Uterus (tissue), 4 donors: ENCODE measurements at places on chromosomes 1 and 21.

DNA sequence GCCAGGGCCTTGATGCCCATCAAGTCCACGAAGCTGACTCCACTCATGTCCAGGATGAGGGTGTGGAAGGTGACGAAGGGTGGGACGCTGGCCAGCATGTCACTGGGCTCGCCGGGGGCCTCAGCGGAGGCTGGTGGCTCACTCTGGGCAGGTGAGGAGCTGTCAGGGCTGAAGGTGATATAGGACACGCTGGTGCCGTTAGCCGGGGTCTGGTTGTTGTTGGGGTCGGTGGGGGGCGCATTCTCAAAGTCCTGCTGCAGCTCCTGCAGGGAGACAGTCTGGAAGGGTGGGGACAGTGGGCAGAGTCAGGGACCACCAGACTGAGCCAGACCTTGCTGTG lies 21.7 kb downstream of the SLC26A9 start:
- H3K27me3 ChIP-seq, result no peaks in the 10 kb centered on the region
- H3K27ac ChIP-seq, result no peak overlapping the region
- no peak overlapping the region for H3K4me3 ChIP-seq
- no peaks in the 10 kb centered on the region for H3K4me1 ChIP-seq
- no peak for DNase-seq

GRCh38 chr1:33943978-33944377 lies 80.1 kb downstream of the HMGB4 start:
- no peak overlapping the region for H3K27ac ChIP-seq
- H3K4me3 ChIP-seq, result no peak overlapping the region
- no peaks in the 10 kb centered on the region for H3K4me1 ChIP-seq
- H3K36me3 ChIP-seq, result no peaks in the 10 kb centered on the region

GRCh38 chr1:245710961-245711903 lies 556.4 kb downstream of the KIF26B start:
- no peaks in the 10 kb centered on the region for H3K27me3 ChIP-seq
- H3K36me3 ChIP-seq, result no peaks in the 10 kb centered on the region
- H3K4me3 ChIP-seq, result no peak overlapping the region
- H3K27ac ChIP-seq, result no peak overlapping the region
- DNase-seq, result no peak

- H3K4me3 ChIP-seq, result no peak overlapping the region
- H3K36me3 ChIP-seq, result no peaks in the 10 kb centered on the region
- no peak for DNase-seq
- no peak overlapping the region for H3K27ac ChIP-seq
These were observed 14.4 kb upstream of the KCNH1 start for GRCh38 chr1:211148366-211148765.

GRCh38 chr1:229544587-229544986 lies 13.9 kb downstream of the ABCB10 start:
- no peaks in the 10 kb centered on the region for H3K4me1 ChIP-seq
- no peak overlapping the region for H3K4me3 ChIP-seq
- no peak for DNase-seq
- H3K36me3 ChIP-seq, result no peaks in the 10 kb centered on the region
- no peaks in the 10 kb centered on the region for H3K27me3 ChIP-seq

GRCh38 chr1:19764848-19765247 lies 34.9 kb downstream of the TMCO4 start:
- H3K27ac ChIP-seq, result no peak overlapping the region
- H3K4me3 ChIP-seq, result no peak overlapping the region
- no peaks in the 10 kb centered on the region for H3K36me3 ChIP-seq
- H3K27me3 ChIP-seq, result no peaks in the 10 kb centered on the region
- no peaks in the 10 kb centered on the region for H3K4me1 ChIP-seq

DNA sequence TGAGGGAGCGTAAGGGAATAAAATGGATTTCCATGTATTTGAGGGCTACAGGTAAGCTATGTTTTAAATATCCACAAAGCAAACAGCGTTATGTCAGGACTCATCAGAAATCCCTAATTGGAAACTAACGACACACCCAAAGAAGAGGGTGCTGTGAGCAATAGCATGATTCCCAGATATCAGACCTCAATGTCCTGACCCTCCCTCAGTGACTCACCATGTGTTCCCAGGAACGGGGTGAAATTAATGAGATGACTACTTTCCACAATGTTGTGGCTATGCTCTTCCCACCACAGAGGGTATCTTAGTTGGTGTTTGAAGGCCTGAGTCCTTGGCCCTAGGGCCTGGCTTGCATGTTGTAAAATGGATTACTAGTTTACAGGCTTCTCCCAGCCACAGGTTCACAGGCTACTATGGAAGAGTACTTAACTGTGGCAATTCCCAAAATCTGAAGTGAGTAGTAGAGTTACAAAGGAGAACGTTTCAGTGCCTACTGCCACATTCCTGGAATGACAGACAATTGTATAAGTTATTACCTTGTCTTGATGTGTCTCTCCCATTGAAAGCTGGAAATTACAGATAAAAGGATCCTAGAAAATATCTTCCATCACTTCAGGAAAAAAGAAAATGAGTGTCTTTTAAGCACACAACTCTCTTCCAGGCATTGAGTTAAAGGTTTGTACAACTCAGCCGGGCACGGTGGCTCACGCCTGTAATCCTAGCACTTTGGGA lies 1.7 kb upstream of the KRTAP11-1 start:
- no peaks in the 10 kb centered on the region for H3K4me1 ChIP-seq
- no peaks in the 10 kb centered on the region for H3K27me3 ChIP-seq
- H3K27ac ChIP-seq, result no peak overlapping the region
- H3K4me3 ChIP-seq, result no peak overlapping the region
- no peak for DNase-seq

DNA sequence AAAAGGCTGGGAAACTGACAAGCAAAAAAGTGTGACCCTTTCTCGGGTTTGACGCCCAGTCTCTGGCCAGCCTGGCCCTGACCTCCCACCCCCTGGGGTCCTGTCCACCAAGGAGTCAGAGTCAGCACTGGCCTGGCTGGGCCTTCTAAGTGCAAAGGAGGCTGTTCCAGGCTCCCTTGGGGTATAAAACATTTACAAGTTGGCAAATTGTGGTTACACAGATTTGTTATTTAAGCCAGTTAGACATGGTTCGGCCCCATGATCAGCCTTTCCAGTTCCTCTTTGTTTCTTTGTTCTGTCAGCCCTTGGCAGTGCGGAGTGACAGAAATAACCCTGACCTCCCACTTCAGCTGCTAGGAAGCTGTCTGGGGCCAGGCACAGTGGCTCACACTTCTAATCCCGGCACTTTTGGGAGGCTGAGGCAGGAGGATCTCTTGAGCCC lies 161.6 kb upstream of the RAB4A start:
- no peak overlapping the region for H3K4me3 ChIP-seq
- peaks cover under 1% of the 10 kb centered on the region for H3K4me1 ChIP-seq
- no peak overlapping the region for H3K27ac ChIP-seq
- H3K36me3 ChIP-seq, result no peaks in the 10 kb centered on the region
- DNase-seq, result no peak

GRCh38 chr1:234556245-234556943 lies 53.6 kb downstream of the IRF2BP2 start:
- no peaks in the 10 kb centered on the region for H3K36me3 ChIP-seq
- H3K4me3 ChIP-seq, result no peak overlapping the region
- H3K27me3 ChIP-seq, result no peaks in the 10 kb centered on the region
- no peaks in the 10 kb centered on the region for H3K4me1 ChIP-seq

- H3K27ac ChIP-seq, result no peak overlapping the region
- H3K27me3 ChIP-seq, result no peaks in the 10 kb centered on the region
- no peak for DNase-seq
- H3K36me3 ChIP-seq, result no peaks in the 10 kb centered on the region
These were observed 408.8 kb downstream of the MATN1 start for GRCh38 chr1:30314591-30314990.

- no peak overlapping the region for H3K4me3 ChIP-seq
- no peak for DNase-seq
- H3K4me1 ChIP-seq, result no peaks in the 10 kb centered on the region
- H3K27ac ChIP-seq, result no peak overlapping the region
- H3K27me3 ChIP-seq, result no peaks in the 10 kb centered on the region
- no peaks in the 10 kb centered on the region for H3K36me3 ChIP-seq
These were observed 43.5 kb upstream of the TTC39A start for GRCh38 chr1:51373898-51374297.

GRCh38 chr21:26717146-26717739 lies 128.0 kb downstream of the ADAMTS1 start:
- no peaks in the 10 kb centered on the region for H3K27me3 ChIP-seq
- no peak overlapping the region for H3K27ac ChIP-seq
- no peak overlapping the region for H3K4me3 ChIP-seq

- no peak overlapping the region for H3K27ac ChIP-seq
- H3K4me1 ChIP-seq, result no peaks in the 10 kb centered on the region
- no peak overlapping the region for H3K4me3 ChIP-seq
These were observed 33.2 kb downstream of the BEND5 start for GRCh38 chr1:48743480-48743879.

DNA sequence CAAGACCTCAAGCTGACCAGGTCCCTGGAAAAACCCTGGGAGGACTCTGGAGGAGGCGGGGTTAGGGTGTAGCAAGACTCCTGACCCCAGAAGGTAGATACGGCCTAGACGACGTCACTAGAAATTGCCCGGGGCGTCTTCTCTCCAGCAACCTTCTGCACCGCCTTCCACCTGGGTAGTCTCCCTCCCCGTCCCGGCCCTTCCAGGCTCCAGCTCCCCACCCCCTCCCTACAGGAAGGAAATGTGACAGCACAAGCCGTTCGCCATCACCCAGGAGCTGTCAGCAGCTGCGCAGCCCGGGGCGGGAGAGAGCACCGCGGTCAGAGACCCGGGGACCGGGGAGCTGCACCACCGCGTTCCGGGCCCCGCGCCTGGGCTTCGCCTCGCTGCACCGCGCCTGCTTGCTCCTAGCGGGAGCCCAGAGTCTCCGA lies 20.0 kb downstream of the SERTAD4 start:
- H3K4me3 ChIP-seq, result no peak overlapping the region
- H3K27ac ChIP-seq, result no peak overlapping the region
- no peaks in the 10 kb centered on the region for H3K4me1 ChIP-seq
- no peaks in the 10 kb centered on the region for H3K27me3 ChIP-seq
- no peak for DNase-seq

GRCh38 chr1:156462954-156463795 lies 37.4 kb downstream of the MEF2D start:
- H3K36me3 ChIP-seq, result no peaks in the 10 kb centered on the region
- no peak overlapping the region for H3K4me3 ChIP-seq
- H3K4me1 ChIP-seq, result peaks cover 8% of the 10 kb centered on the region
- peak overlapping the region; percentile 75 for H3K27ac ChIP-seq

DNA sequence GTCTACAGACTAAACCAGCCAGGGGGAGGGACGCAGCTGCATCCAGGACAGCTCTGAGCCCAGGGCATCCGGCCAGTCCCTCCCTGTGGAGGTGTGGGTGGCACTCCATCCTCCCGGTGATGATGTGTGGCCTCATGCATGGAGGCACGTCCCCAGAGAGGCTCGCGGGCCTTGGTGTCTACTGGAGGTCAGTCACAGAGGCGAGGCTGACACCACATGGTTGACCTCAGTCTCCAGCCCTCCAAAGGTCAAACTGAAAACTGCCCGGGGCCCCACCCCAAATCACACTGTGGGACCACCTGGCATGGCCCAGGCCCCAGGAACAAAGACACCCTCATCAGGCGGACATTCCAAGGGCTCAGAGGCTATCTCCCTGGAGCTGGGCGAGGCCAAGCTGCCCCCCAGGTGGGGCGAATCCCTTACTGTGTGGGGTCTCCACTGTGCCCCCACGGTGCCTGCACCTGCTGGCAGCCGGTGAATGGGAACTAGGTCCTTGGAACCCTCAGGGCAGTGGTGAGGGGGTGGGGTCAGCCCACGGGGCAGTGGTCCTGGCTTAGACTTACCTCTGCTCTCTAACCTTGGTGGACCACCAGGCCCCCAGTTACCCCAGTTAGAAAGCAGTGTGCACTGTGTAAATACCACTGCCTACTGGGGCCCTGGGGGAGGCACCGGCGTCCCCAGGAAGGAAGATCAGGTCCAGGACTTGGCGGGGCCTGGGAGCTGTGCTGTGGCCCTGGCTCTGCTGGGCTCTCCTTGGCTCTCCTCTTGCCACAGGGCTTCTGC lies 49.1 kb downstream of the TRPM2 start:
- H3K4me1 ChIP-seq, result no peaks in the 10 kb centered on the region
- H3K27ac ChIP-seq, result no peak overlapping the region
- DNase-seq, result no peak
- H3K4me3 ChIP-seq, result no peak overlapping the region

GRCh38 chr1:198056255-198056654 lies 100.5 kb upstream of the NEK7 start:
- H3K4me1 ChIP-seq, result no peaks in the 10 kb centered on the region
- no peaks in the 10 kb centered on the region for H3K36me3 ChIP-seq
- no peaks in the 10 kb centered on the region for H3K27me3 ChIP-seq
- no peak for DNase-seq
- H3K27ac ChIP-seq, result no peak overlapping the region

GRCh38 chr1:206472024-206472423 lies 1.7 kb downstream of the IKBKE start:
- H3K27ac ChIP-seq, result no peak overlapping the region
- no peaks in the 10 kb centered on the region for H3K4me1 ChIP-seq
- DNase-seq, result no peak
- H3K27me3 ChIP-seq, result no peaks in the 10 kb centered on the region
- H3K4me3 ChIP-seq, result no peak overlapping the region

DNA sequence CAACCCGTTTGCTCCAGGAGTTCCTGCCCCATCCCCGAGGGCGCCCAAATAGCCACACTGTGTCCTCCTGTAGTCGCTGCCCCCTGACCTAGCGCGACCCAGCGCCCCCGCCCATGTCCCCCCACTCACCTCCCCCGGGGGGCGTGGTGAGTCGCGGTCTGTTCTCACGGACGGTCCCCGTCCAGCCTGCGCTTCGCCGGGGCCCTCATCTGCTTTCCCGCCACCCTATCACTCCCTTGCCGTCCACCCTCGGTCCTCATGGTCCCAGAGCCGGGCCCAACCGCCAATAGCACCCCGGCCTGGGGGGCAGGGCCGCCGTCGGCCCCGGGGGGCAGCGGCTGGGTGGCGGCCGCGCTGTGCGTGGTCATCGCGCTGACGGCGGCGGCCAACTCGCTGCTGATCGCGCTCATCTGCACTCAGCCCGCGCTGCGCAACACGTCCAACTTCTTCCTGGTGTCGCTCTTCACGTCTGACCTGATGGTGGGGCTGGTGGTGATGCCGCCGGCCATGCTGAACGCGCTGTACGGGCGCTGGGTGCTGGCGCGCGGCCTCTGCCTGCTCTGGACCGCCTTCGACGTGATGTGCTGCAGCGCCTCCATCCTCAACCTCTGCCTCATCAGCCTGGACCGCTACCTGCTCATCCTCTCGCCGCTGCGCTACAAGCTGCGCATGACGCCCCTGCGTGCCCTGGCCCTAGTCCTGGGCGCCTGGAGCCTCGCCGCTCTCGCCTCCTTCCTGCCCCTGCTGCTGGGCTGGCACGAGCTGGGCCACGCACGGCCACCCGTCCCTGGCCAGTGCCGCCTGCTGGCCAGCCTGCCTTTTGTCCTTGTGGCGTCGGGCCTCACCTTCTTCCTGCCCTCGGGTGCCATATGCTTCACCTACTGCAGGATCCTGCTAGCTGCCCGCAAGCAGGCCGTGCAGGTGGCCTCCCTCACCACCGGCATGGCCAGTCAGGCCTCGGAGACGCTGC lies 1.1 kb downstream of the HTR6 start:
- no peak for DNase-seq
- peaks cover 13% of the 10 kb centered on the region for H3K4me1 ChIP-seq
- H3K27me3 ChIP-seq, result peaks cover 16% of the 10 kb centered on the region
- no peak overlapping the region for H3K4me3 ChIP-seq
- no peak overlapping the region for H3K27ac ChIP-seq
